ENCODE measurements at places on chromosomes 2 and 18.
A peak's percentile ranks its signal among the peaks of the same experiment; 100 is the strongest.

GRCh38 chr2:19541884-19542283 is 183.5 kb upstream of the OSR1 start:
- DNase-seq: no peak

DNA sequence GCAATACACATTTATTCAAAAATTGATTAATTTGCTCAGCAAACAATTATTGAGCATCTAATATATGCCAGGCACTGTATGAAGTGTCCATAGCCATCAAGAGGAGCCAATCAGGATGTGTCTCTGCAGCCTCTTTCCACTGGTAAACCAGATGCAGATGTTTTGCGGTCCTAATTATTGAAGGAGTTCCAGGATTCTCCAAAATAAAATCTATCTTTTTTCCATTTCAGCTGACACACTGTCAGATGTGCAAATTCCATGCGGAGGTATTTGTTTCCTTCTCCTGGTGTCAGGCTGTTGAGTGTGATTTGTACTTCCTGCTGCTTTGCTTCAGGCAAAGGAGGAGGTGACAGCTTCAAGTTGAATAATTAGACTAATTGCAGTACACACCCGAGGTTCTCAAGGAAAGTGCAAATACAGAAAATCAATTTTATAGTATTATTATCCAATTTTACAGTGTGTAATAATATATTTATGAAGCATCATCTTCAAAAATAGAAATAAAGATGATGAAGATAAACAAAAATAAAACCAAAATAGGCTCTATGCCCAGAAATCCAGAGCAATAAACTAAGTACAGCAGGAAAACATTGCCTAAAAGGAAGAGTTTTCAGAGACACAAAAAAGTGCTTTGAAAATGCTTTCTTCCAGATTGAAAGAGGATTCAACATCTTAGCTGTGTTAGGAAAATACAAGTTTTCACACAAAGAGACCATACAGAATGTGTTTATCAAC is 1352.9 kb upstream of the CHAC2 start:
- DNase-seq: no peak

- peak; percentile 73 for DNase-seq
These were observed 6.3 kb upstream of the NRP2 start for GRCh38 chr2:205675861-205676516.

DNA sequence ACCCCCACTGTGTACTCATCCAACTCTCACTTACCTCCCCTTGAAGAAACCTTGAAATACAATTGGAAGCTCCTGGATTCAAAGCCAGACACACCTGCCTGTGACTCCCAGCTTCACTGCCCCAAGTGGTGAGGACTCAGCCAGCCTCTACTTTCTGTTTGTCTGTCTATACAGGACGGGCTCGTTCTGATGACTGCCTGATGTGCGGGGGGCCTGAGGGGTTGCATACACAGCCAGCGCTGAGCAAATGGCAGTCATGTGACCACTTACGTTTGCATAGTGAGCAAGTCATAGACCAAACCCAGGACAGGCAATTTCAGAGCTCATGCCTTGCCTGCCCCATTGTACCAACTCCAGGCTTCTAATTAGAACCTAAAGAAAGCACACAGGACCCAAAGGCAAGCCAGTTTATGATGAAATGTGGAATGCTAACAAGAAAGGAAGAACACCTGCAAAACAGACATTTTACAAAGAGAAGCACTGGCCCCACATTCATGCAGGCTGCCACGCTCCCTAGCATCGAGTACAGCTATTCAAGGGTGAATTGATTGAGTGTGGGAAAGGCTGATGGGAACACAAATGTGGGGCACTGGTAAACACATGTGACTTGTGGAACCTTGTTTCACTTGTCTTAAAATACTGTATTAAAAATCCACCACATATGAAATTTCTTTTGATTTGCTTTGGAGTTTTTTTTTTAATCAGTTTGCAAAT is 137.8 kb downstream of the LNPK start:
- no peak for DNase-seq

- no peak for DNase-seq
These were observed 40.4 kb downstream of the PTPN2 start for GRCh38 chr18:12843420-12844350.

DNA sequence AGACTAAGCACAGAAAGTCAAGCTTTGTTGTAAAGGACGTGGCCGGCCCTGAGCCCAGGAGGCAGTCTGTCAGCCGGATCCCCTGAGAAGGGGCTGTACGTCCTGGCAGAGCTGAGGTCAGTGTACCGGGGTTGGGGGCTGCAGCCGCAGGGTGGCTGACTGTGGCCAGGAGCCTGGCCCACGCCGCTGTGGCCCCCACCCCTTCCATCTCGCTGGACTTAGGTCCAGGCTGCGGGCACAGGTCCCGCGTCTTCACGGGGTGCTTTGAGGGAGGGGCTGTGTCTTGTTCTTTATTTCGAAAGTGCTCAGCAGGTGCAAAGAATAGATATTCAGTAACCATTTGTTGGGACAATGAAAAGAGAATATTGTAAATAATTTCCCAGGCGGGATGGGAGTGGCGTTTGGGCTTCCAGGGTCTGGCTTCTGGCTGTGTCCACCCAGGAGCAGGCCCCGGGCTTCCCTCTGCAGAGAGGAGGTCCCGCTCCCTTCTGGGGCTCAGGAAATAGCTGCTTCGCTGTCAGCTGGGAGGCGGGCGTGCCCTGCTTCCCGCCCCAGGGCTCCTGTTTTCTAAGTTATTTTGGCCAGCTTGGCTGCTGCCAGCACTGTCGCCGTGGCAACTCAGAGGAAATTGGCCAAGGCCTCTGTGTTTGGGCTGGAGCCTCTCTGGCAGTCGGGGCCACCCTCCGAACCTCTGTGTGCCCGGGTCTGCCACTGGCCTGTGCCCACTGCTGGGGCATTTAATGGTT is 7.4 kb downstream of the NFATC1 start:
- DNase-seq: no peak

GRCh38 chr2:109239720-109240119 is 110.7 kb downstream of the SH3RF3 start:
- DNase-seq: no peak

DNA sequence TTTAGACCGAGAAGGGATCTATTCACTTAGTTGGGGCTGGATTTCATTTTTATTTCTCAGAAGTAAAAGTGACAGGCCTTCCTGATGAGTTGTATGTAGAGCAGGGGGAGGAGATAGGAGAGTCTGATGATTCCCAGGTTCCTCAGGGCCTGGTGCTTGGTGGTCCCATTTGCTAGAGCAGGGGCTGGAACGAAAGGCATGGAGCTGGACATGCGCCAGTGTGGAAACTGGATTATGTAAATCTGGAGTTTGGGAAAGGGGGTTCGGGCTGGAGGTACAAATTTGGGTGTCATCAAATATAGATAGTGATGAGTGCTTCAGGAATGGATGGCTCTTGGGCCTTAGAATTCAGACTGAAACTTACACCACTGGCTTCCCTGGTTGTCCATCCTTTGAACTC is 27.5 kb downstream of the GNLY start:
- DNase-seq: no peak

GRCh38 chr2:65831509-65831908 is 399.1 kb upstream of the SPRED2 start:
- no peak for DNase-seq

- no peak for DNase-seq
These were observed 72.8 kb downstream of the RAPH1 start for GRCh38 chr2:203462308-203462707.

- no peak for DNase-seq
These were observed 51.6 kb downstream of the TSPYL6 start for GRCh38 chr2:54204476-54204875.

Data from SW 1271 (cell line).